SW480 (cell line): ENCODE measurements at places on chromosomes 7 and 10.
A peak's percentile ranks its signal among the peaks of the same experiment; 100 is the strongest.

- DNase-seq = no peak
These were observed 276.8 kb downstream of the MTERF1 start for GRCh38 chr7:91603707-91604106.

- DNase-seq = no peak
These were observed 13.4 kb upstream of the RASSF4 start for GRCh38 chr10:44946205-44946604.

- no peak for DNase-seq
These were observed 56.1 kb downstream of the ABI1 start for GRCh38 chr10:26804418-26805393.

GRCh38 chr7:70131817-70132216 lies 533.5 kb downstream of the AUTS2 start:
- no peak for DNase-seq

GRCh38 chr7:42624471-42624870 lies 287.4 kb downstream of the C7orf25 start:
- peak; percentile 25 for DNase-seq

DNA sequence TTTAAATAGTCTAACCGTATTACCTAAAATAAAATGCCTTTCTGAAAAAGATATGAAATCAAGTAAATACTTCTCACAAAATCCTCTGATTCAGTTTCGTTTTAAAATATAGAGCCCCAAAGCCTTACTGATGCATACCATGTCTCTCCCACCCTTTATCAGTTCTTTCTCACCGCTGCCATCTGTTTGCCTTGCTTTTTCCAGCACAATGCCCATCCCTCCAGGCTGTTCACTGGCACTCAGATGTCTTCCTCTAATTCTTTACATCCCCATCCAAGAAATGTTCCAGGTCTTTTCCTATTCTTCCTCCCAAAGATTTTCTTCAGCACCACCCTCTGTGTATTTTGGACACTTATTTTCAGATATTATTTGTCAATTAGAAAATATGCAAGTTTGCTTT lies 116.5 kb upstream of the LRRN3 start:
- no peak for DNase-seq

- peak; percentile 24 for DNase-seq
These were observed 21.5 kb downstream of the WASL start for GRCh38 chr7:123727071-123727837.

DNA sequence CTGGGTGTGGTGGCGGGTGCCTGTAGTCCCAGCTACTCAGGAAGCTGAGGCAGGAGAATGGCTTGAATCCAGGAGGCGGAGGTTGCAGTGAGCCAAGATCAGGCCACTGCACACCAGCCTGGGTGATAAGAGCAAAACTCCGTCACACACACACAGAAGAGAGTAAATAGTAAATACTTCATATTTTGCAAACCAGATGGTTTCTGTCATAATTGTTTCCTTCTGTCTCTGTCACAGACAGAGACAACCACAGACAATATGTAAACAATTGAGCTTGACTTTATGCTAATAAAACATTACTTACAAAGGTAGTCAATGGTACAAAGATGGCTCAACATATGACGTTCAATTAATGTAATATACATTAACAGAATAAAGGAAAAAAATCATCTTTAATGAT lies 83.7 kb downstream of the JMJD1C start:
- DNase-seq = no peak

DNA sequence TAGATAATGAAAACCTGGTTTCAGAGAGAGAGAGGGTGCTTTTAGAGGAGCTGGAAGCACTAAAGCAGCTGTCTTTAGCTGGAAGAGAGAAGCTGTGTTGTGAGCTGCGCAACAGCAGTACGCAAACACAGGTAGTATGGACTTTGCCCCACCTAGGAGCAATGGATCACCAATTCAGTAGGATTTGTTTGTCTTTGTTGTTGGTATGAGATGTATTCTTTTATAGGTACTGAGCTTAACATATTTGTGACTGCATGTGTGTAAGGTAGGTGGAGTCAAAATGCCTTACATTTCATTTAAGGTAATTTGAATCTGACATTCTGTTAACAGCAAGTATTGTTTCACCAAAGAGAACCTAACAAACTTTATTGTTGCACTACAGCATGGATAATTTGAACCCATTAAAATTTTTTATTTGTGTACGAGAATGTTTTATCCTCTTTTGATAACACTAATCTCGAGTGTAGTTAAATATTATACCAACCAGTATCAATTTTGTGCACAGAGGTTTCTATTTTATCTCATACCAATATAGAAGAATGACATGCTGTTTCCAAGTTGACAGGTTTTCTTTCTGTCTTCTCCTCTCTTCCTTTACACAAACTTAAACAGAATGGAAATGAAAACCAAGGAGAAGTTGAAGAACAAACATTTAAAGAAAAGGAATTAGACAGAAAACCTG lies 92.1 kb downstream of the CYP51A1 start:
- DNase-seq = peak; percentile 86

DNA sequence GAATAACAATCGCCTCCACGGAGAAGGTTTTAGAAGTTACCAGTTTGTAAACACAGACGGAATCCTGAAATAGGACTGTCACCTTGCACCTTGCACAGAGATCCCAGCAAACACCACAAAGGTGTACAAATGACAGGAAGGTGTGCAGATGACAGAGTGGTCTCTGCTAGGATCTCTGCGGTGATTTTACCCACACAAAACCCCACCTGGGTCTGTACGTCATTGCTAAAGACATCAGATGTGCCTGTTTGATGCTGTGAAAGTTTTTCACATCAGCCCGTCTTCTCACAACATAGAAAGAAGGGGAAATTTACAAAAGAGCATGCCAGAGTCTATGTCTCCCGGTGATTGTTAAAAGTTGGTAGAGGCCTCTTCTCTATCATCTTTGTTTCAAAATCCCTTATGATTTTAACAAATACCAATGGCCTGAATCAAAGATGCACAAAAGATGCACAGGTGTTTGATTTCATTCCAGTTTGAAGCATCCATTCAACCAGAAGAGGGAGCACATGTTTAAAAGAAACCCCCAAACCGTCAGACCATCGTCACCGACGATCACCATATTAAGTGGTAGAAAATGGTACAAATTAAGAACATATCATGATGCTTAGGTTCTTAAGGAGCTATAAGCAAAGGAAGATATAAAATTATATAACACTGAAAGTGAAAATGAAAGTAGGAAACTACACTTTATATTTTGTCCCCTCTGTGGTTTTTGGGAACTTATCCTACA lies 576.5 kb downstream of the PTPRN2 start:
- no peak for DNase-seq

DNA sequence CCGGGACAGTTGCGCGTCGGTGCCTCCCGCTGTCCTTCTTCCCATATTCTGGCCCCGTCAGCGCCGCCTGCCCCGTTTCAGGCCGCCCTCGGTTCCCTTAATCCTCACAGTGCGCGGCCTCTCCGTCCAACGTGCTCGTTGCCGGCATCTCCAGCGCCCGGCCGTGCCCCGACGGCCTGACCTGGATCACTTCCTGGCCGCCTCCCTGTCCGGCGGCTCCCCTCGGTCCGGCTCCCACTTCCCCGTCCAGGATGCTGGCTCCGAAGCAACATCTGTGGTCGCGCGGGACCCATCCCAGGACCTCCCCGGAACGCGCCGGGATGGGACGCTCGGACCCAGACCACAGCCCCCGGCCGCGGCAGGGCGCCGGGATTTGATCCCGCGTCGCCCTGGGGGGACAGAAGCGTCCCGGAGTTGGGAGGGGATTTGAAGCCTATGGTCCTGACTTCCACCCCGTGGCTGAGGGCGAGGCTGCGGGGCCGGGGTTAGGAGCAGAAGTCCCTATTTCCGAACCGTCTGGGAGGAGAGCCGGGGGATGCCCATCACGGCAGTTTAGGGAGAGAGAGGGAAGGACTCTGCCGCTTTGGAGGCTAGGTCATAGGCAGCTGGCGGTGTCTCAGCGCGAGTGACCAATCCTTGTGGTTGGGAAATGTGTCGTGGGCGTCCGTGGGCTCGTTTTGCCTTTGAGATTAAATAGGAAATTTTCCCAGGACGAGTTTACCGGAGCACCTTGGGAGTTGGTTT lies 53.8 kb downstream of the KCTD7 start:
- DNase-seq = peak; percentile 34

DNA sequence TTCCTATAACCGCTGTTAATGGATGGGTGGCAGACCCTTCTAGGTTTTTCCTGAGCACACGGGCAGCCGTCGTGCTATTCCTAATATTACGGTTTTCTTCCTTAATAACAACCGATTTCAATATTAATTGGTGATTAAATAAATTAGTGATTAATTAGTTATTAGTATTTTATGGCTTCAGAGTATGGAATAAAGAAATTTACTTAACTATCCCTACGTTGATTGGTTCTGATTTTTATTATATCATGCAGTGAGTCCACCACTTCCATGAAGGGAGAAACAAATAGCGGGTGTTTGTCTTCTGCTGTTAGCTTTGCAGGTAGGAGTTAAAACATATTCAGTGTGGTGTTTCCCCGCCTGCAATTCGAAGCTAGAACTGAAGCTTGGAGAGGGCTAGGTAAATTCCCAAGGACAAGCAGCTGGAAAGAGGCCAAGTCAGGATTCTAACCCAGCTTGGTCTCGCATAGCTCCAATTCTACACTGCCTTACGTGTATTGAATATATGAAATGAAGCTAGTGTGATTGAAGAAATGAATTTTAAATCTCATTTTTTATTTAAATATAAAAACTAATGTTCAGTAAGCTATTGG lies 928 bp upstream of the CSTF2T start:
- no peak for DNase-seq

DNA sequence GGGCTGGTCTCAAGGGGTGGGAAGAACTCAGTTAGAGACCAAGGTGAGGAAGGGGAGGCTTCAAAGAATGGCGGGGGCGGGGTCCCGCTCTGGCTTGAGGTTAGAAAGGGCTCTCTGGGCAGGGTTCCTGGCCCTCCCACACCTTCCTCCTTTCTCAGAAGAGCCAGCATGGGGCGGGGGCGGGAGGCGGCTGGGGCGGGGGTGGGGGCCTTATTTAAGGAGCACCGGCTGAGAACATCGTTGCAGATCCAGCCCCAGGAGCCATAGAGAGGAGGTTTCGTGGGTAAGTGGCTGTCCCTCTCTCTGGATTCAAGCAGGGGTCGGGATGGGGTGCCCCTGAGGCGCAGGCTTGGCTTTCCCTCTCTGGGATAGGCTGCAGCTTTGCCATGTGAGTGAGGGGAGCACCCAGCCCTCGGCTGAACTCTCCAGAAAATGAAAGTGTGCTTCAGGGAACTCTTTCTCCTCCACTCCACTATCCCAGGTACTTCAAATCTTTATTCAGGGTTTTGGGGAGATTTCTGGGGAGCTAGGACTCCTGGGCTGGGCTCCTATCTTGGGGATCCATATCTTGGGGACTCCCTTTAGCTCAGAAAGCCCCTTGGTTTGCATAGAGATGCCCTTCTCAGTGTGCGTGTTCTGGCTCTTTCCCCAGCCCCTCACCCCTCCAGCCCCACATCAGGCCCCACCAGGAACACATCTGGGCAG lies 3.3 kb upstream of the CUEDC2 start:
- no peak for DNase-seq

GRCh38 chr7:83532219-83532618 lies 116.7 kb downstream of the SEMA3E start:
- no peak for DNase-seq

DNA sequence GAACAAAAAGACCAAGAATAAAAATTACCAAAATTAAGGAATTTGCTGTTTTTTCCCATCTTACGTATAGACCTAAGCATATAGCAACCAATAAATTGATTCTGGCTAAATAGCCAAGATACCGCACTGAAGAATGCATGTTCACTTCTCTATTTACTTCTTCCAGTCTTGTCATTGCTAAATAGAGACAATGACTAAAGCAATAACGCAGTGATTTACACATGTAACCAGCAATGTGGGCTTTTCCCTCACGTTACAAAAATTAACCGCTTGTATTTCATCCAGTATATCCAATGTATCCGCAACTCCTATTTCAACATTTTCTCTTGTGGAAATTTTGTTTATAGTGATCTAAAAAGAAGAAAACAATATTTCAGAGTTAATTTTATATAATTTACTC lies 5.6 kb downstream of the TMEM168 start:
- DNase-seq = no peak
